ENCODE measurements at places on chromosomes 3 and 15. TPM values are rescaled to one million over a fixed set of nuclear protein-coding genes. Genes with fewer than 3 reads are reported as not detected.

ARID3B gene
- 14.8 TPM for total RNA-seq

CNTN3 gene
- not detected for total RNA-seq

CEMIP gene
- 0.33 TPM for total RNA-seq

SLC24A5 gene
- not detected for total RNA-seq

GOLGA6A gene
- not detected for total RNA-seq

TMEM40 gene
- not detected for total RNA-seq

DET1 gene
- total RNA-seq: 6.0 TPM

STX19 gene
- total RNA-seq: not detected

SLITRK3 gene
- not detected for total RNA-seq

UBA7 gene
- 3.3 TPM for total RNA-seq

CPEB1 gene
- total RNA-seq: 13.7 TPM

GRCh38 chr3:161508852-161509477 lies 12.4 kb downstream of the OTOL1 start:
- no peak for DNase-seq

GRCh38 chr3:139304383-139304782 lies 39.4 kb upstream of the MRPS22 start:
- DNase-seq: no peak

DNA sequence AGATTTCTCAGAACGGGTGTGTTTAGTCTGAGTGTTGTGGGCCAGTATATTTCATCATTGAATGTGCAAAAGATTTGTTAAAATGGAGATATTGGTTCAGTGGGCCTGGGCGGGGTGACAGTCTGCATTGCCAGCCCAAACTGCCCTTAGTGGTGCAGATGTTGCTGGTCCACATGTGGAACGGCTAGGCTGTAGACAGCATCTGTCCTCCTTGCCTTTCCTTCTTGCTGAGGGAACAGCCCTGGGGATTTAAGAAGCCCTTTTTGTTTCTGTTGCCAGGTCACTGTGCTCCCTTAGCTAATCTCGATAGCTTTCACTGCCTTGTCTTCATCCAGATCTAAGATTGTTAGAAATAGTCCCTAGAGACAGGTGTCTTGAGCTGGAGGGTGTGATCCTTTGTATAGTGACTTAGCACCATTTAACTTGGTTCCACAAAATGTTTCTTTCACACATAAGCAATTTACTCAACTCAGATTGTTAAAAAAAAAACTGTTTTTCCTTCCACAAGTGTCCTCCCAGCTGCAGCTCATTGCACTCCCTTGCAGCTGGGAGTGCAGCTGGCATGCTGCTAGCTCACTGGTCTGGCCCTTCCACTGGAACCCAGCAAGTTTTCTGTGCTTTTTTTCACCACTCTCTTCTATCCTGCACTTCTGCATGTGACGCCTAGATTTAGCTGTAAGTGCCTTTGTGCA lies 37.5 kb downstream of the GAP43 start:
- DNase-seq: no peak

DNA sequence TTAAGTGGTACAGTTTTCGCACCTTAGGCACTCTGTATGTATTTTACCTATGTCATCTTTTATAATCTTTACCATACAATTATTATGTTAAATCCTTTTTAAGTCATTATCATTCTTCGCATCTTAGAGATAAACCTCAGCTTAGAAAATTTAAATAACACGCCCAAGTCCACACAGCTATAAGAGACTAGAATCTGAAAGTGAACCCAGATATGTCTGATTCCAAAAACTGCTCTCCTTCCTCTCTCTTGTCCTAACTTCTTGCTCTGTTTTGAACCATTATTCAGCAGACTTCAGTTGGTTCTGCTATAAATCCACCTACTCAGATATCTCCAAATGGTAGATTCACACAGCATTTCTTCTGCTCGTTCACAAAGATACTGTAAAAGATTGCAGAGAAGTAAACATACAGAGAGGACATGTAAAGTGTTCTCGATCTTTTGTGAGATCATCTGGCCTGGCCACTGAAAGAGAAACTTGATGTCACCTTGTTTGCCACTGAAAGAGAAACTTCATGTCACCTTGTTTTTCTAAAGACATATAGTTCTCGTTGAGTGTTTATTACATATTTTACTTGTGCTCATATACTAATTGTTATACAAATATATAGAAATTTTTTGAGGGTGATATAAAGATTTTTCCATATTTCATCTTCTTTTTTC lies 533.2 kb downstream of the GRM7 start:
- no peak for DNase-seq

DNA sequence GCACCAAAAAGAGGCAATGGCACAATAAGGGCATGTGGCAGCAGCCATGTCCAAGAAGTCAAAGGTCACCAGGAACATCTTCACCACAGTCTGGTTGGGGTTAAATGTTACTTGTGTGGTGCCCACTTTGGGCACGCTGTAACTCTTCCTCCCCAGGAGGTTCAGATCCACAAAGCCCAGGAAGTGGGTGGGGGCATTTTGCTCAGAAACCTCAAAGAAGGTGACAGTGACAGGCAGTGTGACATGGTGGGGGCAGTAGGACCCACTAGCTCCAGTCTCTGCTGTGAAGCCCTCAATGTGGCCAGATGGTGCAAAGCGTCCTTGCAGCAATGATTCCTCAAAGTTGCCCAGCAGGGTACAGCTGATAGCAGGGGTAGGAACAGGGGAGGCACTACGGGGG lies 5.8 kb downstream of the ZNF80 start:
- no peak for DNase-seq

GRCh38 chr3:146218880-146219866 lies 31.7 kb downstream of the PLSCR4 start:
- peak; percentile 32 for DNase-seq

GRCh38 chr3:42387802-42388651 lies 22.4 kb downstream of the LYZL4 start:
- no peak for DNase-seq

DNA sequence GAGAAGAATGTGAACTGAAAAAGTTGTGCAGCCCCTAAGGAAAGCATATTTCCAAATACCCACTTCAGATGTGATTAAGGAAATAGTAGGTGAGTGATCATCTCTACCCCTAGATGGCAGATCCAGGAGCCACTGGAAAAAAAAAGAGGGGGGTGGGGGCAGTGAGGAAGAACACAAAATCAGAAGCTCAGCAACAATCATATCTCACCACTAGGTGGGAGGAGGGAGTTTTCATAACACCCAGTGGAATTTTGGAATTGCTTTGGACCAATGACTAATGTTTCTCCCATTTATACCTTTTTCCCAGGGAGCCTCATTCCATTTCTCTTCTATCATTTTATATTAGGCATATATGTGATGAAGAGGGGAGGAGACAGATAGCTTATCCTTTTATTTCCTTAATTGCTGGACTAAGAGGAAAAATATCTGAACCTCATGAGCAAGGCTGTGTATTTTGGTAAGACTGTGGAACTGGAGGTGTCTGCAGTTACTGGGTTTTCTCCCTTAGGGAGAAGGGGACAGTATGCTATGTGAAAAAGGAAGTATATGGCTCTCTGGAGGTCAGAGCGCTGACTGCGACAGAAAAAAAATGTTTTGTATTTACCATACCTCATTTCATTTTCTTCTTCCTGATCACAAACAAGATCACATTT lies 363.4 kb downstream of the GAP43 start:
- DNase-seq: peak; percentile 58

DNA sequence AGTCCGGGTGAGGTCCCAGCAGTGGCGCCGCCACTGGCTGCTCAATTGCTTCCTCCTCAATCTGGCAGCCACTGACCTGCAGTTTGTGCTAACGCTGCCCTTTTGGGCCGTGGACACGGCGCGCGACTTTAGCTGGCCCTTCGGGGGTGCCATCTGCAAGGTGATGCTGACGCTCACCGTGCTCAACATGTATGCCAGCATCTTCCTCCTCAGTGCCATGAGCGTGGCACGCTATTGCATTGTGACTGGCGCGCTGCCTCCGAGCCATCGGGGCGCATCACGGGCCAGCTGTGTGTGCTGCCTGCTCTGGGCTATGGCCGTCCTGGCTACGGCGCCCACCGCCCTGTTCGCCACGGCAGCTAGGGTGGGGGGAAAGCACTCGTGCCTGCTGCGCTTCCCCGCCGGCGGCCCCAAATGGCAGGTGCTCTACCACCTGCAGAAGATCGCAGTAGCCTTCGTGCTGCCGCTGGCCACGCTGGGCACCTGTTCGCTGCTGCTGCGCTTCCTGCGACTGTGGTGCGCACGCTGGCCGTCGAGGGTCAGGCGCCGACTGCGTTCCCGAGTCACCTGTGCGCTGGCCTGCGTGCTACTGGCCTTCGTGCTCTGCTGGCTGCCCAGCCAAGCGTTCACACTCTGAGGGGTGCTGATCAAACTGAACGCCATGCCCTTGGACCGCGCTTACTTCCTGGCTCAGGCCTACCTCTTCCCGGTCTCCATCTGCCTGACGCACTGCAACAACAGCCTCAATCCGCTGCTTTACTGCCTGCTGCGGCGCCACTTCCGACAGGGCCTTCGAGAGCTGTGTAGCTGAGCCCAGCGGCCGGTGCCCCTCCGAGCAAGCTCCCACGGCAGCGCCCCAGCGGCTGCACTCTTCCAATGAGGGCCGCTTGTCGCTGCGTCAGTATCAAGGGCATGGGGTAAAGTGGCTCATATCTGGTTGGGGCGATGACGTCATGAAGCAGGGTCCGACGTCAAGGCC lies 20.3 kb upstream of the ADAMTS7 start:
- no peak for DNase-seq

GRCh38 chr3:102004561-102004960 lies 155.2 kb downstream of the NFKBIZ start:
- DNase-seq: no peak

GRCh38 chr3:46356909-46357308 lies 3.0 kb downstream of the CCR2 start:
- no peak for DNase-seq

DNA sequence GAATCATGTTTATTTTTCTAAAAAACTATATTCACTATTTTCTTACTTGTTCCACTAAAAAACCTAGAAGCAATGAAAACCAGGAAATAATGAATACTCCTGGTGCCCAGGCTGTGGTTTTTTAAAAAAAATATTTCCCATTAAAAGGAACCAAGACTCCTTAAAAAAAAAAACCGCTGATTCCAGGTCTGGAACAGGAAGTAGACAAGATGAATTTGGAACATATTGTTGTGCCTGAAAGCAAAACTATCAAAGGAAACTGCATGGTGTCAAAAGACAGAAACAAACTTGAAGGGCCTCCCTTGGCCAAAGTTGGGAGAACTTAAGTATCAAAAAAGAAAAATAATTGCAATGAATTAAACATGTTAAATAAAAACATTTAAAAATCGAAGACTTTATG lies 245.3 kb upstream of the P2RY1 start:
- no peak for DNase-seq

DNA sequence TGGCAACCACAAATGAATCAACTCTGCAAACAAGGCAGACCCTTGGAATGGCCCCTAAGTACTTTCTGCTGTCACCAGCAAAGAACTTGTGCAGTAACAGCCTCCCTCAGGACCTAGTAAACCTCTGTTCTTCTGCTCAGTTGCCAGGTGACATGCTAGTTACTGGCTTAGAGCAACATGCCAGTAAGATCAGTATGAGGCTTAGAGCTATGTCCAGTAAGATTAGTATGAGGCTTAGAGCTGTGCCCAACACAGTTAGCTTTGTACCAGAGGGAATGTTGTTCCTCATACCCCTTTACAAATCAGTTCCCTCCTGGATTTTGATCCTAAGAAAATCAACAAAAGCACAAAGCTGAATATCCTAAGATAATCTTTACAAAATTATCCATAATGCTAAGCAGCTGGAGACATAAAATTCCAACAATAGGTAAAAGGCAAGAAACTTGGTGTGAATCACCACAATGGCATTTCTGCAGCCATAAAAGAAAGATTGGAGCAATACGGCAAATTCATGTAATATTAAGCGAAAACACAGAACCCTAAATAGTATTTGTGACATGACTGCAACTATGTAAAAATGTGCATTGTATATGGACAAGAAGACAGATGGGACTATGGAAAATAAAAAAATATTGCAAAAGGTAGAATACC lies 107.3 kb upstream of the LPP start:
- no peak for DNase-seq

DNA sequence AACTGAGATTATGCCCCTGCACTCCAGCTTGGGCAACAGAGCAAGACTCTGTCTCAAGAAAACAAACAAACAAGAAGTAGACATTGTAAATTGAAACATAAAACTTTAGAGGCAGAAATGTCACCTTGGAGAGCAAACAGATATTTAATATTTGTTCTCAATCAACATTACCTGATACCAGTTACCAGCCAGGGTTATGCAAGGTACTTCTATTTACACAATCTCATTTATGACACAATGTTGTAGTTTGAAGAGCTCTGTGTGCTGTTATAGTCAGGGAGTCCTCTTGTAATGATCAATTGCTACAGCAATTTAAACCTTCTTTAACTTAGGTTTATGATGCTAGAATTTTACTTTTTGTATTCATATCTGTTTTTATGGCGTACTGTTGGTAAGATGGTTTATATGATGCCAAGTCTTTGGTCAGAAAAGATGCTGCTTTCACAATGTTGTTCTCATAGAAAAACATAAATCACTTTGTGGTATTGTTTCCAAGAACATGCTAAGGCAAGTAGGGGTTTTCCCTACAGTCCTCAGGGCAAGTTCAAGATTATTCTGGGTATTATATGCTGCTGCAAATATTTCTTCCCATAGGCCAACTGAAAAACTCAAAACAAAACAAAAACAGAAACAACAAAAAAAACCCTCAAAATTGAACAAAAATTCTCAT lies 173.5 kb downstream of the TNIK start:
- no peak for DNase-seq

DNA sequence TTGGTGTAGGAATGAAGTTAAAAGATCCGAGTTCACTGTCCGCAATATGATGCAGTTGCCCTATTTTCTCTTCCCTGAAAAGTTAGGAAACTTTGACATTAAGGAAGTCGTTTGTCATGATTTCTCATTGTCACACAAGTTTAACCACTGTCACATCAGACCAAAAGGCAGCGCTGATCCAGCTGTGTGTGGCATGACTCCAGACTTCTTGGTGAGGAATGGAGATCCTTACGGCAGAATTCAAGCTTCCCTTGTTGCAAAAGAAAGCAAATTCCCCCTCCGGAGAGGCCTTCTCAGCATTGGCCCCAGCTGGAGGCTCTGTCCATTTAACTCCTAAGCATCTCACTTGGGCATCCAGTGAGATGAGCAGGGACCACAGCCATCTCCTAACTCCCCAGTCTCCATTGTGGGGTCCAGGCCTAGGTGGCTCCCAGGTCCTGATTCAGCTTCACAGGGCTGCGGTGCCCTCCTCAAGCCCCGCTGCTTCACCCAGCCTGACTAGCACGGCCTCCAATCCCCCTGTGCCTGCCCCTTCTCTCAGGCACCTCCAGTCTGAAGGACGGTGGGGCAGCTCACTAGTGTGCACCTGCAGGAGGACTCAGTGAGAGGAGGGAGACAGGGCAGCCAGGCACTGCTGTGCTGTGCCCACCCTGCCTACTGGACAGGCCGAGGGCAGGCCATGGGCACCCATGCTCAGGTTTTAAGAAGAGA lies 159.5 kb downstream of the CHSY1 start:
- no peak for DNase-seq
